ENCODE measurements at places on chromosomes 16 and 17.
A peak's percentile ranks its signal among the peaks of the same experiment; 100 is the strongest.

- DNase-seq = no peak
Measured at GRCh38 chr17:74049167-74049966, 154.1 kb upstream of the RPL38 start.

DNA sequence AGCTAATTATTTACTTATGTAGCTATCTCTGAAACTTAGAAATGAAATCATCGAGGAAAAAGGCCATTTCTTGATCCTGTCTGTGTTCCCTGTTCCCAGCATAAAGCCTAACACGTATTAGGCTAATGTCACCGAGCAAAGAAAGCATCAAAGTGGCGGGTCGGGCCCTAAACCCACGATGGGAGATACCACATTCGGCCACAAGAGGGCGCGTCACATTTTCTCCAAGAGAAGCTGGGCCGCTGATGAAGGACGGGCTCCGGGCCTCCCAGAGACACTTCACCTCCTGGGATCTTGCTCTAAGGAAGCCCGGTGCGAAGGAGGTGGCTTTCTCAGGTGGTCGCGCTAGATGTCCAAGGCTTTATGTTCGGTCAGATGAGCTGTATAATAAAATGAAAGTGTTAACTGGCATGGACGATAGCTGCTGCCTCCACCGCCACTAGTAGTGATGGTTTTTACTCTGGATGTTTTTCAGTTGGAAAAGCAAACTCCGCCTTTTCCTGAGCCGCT is 853 bp upstream of the PDK2 start:
- peak; percentile 93 for DNase-seq

DNA sequence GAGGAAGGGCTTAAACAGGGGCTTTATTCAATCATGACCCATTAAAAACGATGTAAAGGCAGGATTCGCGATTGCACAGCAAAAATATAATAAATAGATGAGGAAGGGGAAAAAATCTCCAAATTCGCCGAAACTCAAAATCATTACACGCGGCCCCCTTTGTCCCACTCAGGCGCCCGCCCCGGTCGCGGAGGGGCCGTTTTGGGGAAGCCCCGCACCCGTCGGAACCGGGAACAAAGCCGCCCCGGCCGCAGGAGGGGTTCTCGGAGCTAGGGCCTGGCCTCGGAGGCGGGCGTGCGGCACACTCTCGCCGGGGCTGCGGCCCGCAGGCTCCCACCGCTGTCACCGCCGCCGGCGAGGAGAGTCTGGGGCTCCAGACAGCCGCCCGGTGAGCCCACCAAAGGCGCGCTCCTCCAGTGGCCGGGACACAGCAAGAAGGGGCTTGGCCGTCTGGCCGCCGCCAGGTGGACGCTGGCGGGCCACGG is 521 bp downstream of the C16orf87 start:
- peak; percentile 55 for DNase-seq

DNA sequence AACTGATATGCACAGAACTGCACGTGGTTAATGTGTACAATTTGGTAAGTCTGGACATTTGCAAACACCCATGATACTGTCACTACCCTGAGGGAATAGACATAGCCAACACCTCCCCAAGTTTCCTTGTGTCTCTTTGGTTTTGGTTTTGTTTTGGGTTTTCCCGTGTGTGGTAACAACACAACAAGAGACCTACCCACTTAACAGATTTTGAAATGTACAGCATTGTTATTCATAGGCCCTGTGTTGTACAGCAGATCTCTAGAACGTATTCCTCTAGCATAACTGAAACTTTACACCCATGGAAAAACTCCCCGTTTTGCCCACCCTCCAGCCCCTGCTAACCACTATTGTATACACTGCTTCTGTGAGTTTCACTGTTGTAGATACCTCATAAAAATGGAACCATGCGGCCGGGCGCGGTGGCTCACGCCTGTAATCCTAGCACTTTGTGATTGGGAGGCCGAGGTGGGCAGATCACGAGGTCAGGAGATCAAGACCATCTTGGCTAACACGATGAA is 76.3 kb upstream of the TBC1D3K start:
- DNase-seq = no peak

- no peak for DNase-seq
Measured at GRCh38 chr17:79029327-79030009, 5.5 kb downstream of the C1QTNF1 start.

GRCh38 chr17:77644181-77645071 is 314.1 kb upstream of the TNRC6C start:
- no peak for DNase-seq

DNA sequence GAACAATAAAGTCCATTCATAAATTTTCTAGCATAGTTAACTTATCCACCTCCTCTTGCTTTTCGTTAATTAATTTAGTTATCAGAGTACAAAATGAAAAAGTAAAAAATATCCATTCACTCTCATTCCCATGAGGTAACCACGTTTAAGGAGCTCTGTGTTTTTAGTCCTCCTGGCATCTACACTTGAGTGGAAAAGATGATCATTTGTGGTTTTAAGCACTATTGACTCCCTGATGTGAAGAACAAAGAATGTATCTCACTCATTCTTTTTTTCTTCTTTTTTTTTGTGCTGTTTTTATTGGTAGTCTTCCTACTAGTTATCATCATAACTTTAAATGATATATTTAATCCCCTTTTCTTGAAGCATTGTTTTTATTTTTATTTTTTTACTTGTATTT is 26.1 kb downstream of the QPRT start:
- DNase-seq = no peak

DNA sequence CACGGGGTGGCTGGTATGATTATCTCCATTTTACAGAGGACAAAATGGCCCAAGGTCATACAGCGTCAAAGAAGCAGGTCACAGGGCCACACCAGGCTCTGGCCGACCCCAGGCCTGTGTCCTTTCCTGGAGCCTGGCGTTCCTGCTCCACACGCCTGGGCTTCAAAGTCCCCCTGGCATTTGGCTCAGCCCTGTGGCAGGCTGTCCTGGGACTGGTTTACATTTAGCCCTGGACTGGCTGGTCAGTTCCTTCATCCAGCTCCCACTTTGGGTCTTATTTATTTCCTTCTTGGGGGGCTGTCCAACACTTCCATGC is 15.3 kb downstream of the TBX2 start:
- DNase-seq = no peak

- no peak for DNase-seq
Measured at GRCh38 chr16:55021595-55022475, 91.2 kb downstream of the IRX5 start.

GRCh38 chr17:52885882-52886281 is 727.4 kb upstream of the CA10 start:
- DNase-seq = no peak

- DNase-seq = no peak
Measured at GRCh38 chr16:74216319-74216718, 80.3 kb upstream of the PSMD7 start.

DNA sequence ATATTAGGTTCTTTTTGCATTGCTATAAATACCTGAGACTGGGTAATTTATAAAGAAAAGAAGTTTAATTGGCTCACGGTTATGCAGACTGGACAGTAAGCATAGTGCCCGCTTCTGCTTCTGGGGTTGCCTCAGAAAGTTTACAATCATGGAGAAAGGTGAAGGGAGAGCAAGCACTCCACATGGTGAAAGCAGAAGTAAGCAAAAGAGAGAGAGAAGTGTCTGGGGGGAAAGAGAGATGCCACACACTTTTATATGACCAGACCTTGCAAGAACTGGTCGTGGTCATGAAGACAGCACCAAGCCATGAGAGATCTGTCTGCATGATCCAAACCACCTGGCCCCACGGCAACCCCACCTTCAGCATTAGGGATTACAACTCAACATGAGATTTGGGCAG is 45.4 kb downstream of the KCNJ16 start:
- DNase-seq = no peak

DNA sequence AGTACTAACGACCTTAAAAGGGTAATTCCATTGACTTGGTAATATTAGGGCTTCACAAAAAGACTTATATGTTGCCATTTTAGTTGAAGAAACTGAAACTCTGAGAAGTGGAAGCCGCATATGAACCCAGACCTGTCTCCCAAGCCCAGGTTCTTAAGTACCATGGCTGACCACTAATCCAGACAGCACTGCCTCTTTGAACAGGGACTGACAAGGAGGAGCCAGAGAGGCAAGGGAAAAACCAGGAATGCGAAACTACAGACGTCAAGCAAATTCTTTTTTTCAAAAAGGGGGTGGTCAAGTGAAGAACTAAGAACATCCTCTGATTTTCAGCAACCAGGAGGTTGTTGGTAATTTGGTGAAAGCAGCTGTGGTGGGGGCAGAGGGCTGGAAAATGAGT is 15.2 kb downstream of the CYB5D1 start:
- DNase-seq = no peak

DNA sequence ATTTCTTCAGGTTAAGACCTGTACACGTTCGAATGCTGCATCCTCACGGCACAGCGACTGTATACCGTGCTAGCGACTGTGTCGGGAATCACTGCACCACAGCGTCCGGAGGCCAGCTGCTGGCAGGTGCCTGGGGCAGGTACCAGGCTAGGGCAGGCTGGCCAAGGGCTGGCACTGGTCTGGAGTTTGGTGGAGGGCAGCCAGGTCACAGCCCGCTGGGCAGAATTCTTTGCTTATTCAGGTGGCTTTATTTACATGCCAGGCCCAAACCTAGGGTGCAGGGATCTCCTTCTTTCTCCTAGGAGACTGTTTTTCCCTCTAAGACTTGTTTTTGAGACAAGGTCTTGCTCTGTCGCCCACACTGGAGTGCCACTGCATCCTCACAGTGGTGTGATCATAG is 37.9 kb downstream of the COTL1 start:
- DNase-seq = no peak

- DNase-seq = no peak
Measured at GRCh38 chr17:6186998-6187397, 116.8 kb downstream of the WSCD1 start.

DNA sequence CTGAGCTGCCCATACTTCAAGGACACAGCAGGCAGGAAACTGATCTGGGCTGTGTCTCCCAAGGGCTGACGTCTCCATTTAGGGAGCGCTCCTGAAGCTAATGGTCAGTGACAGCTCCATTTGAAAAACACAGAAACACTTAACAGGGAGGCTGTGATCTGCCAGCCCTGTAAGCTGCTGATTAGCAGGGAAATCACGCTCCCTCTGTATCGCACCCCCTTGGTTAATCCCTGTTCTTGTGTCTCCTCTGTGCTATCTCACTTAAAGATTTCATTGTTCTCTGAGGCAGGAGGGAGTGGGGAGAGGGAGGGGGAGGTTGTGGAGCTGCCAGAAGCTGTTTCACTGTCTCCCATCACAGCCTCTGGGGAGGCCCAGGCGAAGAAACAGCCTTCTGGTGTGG is 47.4 kb upstream of the CACNG3 start:
- no peak for DNase-seq

DNA sequence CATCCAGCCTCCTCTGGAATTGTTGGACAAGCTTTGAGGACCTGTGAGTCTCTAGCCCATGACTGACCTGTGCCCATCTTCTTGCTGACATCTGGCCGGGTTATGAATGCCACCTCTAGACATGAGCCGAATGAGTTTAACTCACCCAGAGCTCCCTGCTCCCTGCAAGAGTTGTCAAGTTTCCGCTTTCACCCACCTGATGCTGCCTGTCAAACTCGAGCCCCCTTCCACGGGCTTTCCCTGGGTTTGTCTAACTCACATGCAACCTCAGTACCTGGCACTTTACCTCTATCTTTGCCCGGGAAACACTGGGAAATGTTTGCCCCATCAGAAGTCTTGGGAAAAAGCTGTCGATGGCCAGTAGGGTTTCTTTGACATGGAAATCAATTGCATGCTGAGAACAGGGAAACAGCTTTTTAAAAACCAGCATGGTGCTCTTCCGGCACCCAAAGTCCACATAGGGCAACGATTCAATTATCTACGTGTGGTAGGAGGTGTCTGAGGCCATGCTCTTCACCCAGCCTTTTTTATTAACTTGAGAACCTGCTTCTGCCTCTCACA is 33.8 kb upstream of the DNAH17 start:
- DNase-seq = no peak

- no peak for DNase-seq
Measured at GRCh38 chr16:82085011-82085779, 50.1 kb downstream of the HSD17B2 start.

GRCh38 chr16:74623214-74623838 is 16.4 kb upstream of the GLG1 start:
- peak; percentile 23 for DNase-seq

DNA sequence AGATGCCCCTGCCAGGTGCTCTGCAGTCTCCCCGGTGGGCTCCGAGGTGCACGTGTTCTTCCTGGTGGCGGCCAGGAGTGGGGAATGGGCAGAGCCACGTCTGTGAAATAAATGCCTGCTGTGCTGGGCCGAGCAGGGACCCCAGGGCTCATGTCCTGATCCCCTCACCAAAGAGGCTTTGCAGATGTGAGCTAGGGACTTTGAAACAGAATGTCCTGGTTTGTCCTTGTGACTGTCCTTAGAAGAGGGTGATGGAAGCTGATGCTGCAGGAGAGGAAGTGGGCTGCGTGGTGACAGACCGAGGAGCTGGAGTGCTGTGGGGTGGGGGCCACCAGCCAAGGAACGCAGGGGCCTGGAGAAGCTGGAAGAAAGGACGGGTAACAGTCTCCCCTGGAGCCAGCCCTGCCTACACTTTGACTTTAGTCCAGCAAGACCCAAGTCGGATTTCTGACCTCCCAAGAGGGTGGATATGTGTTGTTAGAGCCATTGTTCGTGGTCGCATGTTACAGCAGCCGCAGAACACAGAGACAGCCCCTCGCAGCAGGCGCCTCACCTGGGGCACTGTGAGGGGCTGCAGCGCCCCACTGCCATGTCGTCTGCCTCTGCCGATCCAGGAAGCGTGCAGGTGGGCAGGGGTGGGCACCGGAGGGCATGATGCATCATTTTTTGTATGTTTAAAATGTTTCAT is 217.9 kb upstream of the CIBAR2 start:
- no peak for DNase-seq

GRCh38 chr17:33204701-33205100 is 88.4 kb downstream of the ASIC2 start:
- DNase-seq = no peak

- DNase-seq = no peak
Measured at GRCh38 chr17:65856865-65857264, 295.4 kb upstream of the AXIN2 start.

GRCh38 chr16:85847036-85847435 is 47.5 kb downstream of the COX4I1 start:
- DNase-seq = no peak
